ENCODE measurements at places on chromosomes 1 and 21. TPM values are rescaled to one million over a fixed set of nuclear protein-coding genes. Genes with fewer than 3 reads are reported as not detected.

DNA sequence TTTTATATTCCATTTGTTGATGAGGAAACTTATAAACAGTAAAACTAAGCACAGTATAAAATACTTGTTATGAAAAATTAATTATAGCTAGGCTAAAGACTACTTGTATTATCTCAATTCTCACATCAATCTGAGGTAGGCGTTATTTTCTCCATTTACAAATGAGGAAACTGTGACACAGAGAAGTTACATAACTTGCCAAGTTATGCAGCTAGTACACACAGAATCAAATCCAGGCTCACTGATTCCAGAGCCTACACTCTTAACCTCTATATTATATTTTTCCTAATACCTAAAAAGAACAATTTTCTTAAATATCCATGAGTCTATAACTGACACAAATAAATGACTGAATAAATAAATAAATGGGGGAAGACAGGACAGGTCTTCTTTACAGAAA lies 11.2 kb upstream of the VPS45 start:
- DNase-seq, result no peak

- DNase-seq, result no peak
Measured at GRCh38 chr1:94614996-94615395, 73.4 kb upstream of the F3 start.

GRCh38 chr1:168455764-168456163 lies 88.0 kb downstream of the XCL2 start:
- DNase-seq, result no peak

GRCh38 chr1:53766194-53766742 lies 27.3 kb upstream of the GLIS1 start:
- DNase-seq, result no peak

Gene TENT5C
- total RNA-seq, result 3.5 TPM

Gene C1orf56
- 1.0 TPM for total RNA-seq

Gene SPATA17
- total RNA-seq, result not detected

GRCh38 chr1:46818591-46818990 lies 19.7 kb downstream of the CYP4B1 start:
- DNase-seq, result no peak
